Posterior cingulate gyrus (tissue), 11 donors: ENCODE measurements at places on chromosomes 1 and 21.

DNA sequence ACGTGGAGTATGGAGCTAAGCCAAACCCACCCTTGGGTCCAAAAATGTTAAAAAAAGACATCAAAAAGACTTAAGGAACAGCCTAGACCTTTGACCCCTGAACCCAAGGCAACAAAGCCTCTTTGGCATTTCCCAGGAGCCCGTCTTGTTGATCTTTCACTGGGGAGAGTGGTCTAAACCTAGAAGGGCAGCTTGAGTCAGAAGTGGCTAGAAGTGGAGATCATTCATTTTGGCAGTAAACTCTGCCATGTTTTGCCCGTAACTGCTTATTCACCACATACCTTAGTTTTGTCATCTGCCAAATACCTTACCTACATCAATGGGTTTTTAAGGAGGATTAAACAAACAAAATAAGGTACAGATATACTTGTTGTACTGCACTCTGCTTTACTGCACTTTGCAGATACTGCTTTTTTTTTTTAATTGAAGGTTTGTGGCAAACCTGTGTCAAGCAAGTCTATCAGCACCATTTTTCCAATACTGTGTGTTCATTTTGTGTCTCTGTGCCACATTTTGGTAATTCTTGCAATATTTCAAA, 1.7 kb upstream of the CTSE start:
- no peak for DNase-seq

GRCh38 chr1:200880212-200880611, 7.4 kb downstream of the GPR25 start:
- no peak for DNase-seq

- no peak for DNase-seq
Observed at GRCh38 chr1:56345831-56346230, 233.5 kb downstream of the PLPP3 start.

- no peak for DNase-seq
Observed at GRCh38 chr1:116259663-116260062, 113.4 kb upstream of the ATP1A1 start.

GRCh38 chr1:236699366-236699765, 13.1 kb downstream of the ACTN2 start:
- DNase-seq, result no peak
